ENCODE measurements at places on chromosomes 4 and X. TPM values are rescaled to one million over a fixed set of nuclear protein-coding genes. Genes with fewer than 3 reads are reported as not detected.

The RBM46 gene
- total RNA-seq: not detected

The MAGEB1 gene
- total RNA-seq: not detected

The UBA6 gene
- total RNA-seq: 57.2 TPM

The PHF8 gene
- 31.0 TPM for total RNA-seq

The CABS1 gene
- total RNA-seq: not detected

The C1GALT1C1 gene
- 31.4 TPM for total RNA-seq

The STS gene
- 15.1 TPM for total RNA-seq

The SMARCA1 gene
- 8.6 TPM for total RNA-seq

The VCX2 gene
- not detected for total RNA-seq

The AIFM1 gene
- total RNA-seq: 89.0 TPM

The TEX11 gene
- 0.94 TPM for total RNA-seq

The SSX2B gene
- total RNA-seq: not detected

The OTUD6A gene
- total RNA-seq: not detected

The MAGEC3 gene
- total RNA-seq: not detected

- no peak for DNase-seq
These were observed 190.6 kb downstream of the CCSER1 start for GRCh38 chr4:90317785-90318184.

DNA sequence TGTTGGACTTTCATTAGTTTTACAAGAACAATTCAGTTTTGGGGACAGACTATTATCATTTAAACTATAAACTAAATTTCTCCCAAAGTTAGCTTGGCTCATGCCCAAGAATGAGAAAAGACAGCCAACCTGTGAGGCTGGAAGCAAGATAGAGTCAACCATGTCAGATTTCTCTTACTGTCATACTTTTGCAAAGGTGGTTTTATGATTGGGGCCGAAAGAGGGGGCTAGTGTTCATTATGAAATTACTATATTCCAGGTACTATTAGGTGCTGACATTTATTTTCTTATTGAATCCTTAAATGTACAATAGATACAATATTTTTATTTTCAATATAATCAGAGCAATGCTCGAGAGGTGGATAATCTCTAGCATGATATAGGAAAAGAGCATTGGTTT, 30.6 kb downstream of the HERC6 start:
- no peak for DNase-seq

DNA sequence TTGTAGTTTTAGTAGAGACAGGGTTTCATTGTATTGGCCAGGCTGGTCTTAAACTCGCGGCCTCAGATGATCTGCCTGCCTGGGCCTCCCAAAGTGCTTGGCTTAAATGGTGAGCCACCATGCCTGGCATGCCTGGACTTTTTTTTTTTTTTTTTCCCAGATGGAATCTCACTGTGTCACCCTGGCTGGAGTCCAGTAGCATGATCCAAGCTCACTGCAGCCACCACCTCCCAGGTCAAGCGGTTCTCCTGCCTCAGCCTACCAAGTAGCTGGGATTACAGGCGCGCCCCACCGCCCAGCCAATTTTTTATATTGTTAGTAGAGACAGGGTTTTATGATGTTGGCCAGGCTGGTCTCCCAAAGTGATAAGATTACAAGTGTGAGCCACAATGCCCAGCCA, 8.4 kb downstream of the UBE2K start:
- peak; percentile 67 for DNase-seq

- DNase-seq: peak; percentile 13
These were observed 9.3 kb downstream of the PJA1 start for GRCh38 chrX:69155786-69156520.

- DNase-seq: no peak
These were observed 85.9 kb upstream of the PAK3 start for GRCh38 chrX:111010111-111010510.

GRCh38 chr4:114005569-114006442, 26.4 kb upstream of the ARSJ start:
- no peak for DNase-seq

DNA sequence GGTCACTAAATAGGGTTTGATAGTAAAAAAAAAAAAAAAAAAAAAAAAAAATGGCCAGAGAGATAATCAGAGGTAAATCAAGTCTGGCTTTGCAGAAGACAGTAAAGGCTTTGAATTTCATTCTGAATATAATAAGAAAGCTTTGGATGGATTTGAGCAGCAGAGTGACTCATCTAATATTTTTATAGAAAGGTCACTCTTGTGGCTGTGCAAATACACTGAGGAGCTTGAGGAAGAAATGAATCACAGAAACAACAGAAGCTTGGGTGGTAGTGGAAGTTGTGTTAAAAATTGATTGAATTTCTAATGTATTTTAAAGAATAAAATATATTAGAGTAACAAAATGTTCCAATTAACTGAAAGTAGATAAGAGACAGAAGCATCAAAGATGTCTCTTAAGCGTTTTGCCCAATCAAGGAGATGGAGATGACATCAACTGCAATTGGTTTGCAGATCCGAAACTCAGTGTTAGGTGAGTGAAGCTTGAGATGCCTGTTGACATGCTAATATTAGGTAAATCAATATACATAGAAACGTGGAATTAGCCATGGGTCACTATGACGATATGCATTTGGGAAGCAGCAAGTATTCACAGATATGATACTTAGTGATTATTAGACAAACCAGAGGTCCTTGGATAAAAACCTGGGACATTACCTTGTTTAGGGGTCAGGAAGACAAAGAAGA, 280.5 kb downstream of the GPM6A start:
- DNase-seq: no peak

GRCh38 chrX:68942104-68942503, 113.3 kb downstream of the EFNB1 start:
- peak; percentile 23 for DNase-seq

DNA sequence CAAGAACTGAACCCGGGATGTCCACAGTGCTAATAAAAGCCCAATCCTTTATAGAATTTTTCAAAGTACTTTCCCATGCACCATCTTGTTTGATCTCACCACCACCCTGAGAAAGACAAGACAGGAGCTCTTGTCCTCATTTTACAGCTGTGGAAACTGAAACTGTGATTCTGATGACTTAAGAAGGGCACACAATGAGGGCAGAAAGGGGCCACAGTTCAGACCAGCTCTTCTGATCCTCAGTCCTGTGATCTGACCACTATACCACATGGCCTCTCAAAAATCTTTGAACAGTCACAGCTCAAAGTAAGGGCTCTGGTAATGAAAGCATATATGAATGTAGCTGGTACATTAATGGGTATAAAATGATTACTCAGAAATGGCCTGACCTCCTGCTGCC, 127.3 kb upstream of the CPEB2 start:
- no peak for DNase-seq

GRCh38 chr4:33485111-33485510, 2759.2 kb downstream of the ARAP2 start:
- no peak for DNase-seq

DNA sequence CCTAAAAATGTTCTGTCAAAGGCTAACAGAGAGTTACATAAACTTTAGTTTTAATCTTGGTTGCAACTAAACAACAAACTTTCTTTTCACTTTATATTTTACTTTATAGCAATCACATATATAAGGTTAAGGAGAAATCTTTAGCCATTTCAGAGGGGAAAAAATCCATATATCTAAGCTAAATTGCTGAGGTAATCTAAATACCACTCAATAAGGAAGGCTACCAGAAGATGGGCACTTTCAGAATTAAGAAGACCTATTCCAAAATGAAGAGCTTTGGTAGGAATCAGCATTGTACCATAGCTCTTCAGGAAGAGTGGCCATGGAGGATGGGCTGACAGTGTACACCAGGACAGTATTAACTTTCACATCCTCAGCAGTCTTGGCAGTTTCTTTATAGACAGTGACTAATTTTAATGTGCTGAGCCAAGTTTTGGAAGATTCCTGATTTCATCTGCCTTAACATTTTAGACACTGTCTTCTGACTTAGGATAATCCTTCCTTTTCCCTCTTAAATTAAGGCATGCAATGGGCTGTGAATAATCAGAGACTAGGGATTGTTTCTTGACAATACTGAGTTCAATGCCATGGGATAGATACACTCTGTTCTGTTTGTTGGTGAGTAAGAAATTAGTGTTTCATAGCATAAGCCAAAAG, 7.1 kb downstream of the FAT4 start:
- no peak for DNase-seq

GRCh38 chrX:21943460-21944135, 3.1 kb downstream of the SMS start:
- no peak for DNase-seq

DNA sequence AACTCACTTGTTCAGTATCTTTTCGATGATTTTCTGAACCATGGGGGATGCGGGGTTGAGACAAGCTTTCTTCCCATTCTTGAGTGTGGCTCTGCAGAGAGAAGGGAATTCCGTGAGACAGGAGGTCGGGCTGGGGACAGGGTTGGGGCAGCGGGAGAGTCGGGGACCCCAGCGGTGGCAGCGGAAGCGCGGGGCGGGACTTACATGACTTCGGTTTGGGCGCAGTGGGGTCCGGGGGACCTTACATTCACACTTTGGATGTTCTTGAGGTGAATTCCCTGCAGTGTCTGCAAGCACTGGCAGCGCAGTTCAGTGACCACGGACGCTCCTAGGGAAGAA, 434 bp downstream of the CXCL3 start:
- DNase-seq: peak; percentile 34

DNA sequence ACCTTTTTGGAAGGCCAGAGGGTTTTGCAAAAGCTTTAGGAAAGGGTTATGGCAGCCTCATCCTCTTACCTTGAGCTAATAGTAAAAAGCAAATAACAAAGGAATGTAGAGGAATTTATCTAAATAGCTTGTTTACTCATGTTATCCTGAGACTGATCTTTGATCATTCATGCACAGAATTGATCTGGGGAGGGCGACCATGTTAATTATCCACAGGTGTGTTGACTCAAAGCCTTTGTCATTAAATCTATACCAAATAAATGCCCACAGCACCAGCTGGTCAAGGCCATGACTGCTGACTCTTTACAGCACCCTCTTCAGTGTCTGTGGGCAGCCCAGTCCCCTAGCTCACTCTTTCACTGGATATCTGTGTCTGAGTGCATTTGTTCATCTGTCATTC, 22.8 kb upstream of the DCLK2 start:
- DNase-seq: no peak

GRCh38 chr4:56086561-56086960, 137.8 kb downstream of the CEP135 start:
- no peak for DNase-seq

GRCh38 chrX:105471597-105471996, 251.1 kb upstream of the TEX13A start:
- DNase-seq: no peak

DNA sequence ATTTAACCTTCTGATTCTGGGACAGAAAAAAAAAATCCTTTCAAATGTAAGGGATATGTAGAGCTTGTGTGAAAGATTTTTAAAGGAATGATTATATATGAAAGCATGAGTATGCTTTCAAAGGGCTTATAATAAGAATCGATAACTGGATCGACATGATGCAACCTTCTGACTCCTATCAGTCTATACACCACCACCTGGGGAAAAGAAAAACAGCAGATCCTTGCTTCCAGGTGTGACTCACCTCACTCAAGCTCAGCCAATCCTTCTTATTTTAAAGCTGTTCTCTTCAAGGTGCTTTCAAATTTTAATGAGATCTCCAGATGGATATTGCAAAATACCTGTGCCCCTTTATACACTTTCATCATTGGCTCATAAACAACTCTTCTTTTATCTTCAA, 102.1 kb upstream of the EDNRA start:
- no peak for DNase-seq

DNA sequence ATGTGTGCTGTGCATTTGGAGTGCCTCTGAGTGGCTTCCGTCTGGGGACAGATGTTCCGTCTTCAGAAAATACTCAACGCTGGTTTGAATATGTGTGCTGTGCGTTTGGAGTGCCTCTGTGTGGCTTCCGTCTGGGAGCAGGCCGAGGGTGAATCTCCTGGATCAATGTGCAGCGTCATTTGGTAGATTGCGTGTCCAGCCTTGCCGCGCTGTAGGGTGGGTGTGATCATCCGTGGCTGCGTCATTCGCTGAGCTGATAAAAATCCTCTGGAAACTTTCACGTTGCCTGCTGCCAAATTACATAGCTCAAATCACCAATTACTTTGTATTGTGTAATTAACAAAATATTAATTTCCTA, 12.1 kb downstream of the UVSSA start:
- no peak for DNase-seq
